ENCODE measurements at places on chromosomes 3 and 15.
A peak's percentile ranks its signal among the peaks of the same experiment; 100 is the strongest.

DNA sequence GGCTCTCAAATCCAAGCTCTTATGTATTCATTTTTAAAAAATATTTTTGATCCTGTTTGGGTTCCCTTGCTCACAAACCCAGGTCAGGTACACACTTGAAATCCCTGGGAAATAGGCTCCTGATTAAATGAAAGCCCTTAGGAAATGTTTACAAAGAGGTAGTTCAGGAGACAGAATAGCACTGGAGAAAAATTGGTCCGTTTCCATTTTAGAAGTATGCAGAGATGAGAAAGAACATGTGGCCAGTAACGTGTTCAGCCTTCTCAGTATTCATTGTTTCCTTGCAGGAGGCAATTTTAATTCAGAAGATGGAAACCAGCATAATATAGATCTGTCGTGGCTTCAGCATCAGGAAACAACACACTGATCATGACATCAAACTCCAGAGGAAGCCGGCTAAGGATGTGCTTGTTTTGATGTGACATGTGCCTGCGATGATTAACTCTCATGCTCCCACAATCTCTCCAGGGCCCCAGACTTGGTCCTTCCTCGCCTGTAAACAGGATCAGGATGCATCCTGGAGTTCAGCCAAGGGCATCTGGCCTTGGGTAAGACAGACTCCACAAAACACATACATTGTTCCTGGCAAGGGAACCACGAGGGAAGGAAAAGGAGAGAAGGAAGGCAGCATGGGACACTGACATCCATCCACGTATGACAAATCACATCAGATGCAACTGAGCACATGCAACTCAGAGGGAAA, 350.5 kb upstream of the THBS1 start:
- no peak for DNase-seq

DNA sequence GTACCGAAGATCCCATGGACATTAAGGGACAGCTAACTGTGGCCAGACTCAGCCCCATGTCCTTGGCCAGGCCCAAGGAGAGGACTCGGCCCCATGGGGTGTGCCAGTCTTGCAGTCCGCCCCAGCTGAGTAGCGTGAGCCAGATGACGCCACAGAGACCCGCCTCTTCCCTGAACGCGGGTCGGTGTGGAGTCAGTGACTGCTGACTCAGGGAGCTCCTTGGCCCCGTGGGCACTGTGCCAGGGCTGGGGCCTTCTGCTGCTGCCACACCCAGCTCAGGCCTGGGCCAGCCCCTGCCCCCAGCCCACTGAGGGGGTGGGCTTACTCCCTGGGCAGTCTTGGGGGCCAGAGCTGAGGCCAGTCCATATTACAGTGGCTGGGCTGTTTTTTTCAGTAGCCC, 52.8 kb downstream of the PLXNA1 start:
- DNase-seq = peak; percentile 76

DNA sequence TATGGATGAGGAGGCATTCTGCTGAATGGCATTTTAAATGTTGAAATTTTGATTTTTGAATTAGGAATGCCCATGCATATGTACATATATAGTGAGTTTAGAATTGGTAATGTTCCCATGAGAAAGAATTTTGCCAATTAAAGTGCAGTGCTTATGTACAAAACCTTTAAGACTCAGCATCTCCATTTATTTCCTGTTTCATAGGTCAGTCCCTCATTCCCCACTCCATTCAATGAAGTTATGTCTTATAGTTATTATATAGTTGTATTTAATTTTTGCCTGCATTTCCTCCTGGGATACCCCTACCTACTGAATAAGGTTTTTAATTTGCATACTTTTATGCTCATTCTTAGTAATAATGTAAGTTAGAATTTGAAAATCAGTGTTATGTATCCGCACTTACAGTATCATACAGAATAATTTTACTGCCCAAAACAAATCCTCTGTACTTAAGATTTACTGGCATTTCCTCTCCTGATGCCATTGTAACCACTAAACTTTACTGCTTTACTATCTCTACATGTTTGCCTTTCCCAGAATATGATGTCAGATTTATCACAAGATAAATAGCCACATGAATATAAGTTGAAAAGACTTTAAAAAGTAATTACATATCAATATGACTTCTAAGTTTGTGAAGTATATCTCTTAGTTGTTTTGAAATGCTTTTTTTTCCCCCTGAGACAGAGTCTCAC, 389.1 kb upstream of the NDN start:
- DNase-seq = no peak

- no peak for DNase-seq
Observed at GRCh38 chr3:45776301-45776595, 20.1 kb downstream of the SLC6A20 start.

- DNase-seq = no peak
Observed at GRCh38 chr3:157427901-157428300, 8.7 kb upstream of the PTX3 start.

GRCh38 chr15:73950831-73951561, 24.7 kb downstream of the LOXL1 start:
- no peak for DNase-seq

- no peak for DNase-seq
Observed at GRCh38 chr3:31704156-31704555, 171.4 kb downstream of the STT3B start.

DNA sequence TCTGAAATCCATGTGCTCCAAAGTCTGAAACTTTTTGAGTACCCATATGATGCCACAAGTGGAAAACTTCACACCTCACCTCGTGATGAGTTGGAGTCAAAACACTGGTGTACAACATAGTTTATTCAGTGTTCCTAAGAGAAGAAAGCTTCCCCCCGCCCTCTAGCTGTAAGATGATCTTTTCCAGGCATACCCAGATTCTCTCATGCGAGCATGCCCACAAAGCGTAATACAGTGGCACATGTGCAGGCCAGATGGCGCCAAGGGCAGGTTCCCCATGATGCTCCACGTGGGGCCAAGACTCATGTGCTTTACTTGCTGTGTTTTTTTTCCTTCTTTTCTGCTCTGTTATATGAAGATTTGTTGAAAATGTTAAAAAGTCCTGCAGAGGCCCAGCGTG, 104.9 kb upstream of the LRRFIP2 start:
- no peak for DNase-seq

DNA sequence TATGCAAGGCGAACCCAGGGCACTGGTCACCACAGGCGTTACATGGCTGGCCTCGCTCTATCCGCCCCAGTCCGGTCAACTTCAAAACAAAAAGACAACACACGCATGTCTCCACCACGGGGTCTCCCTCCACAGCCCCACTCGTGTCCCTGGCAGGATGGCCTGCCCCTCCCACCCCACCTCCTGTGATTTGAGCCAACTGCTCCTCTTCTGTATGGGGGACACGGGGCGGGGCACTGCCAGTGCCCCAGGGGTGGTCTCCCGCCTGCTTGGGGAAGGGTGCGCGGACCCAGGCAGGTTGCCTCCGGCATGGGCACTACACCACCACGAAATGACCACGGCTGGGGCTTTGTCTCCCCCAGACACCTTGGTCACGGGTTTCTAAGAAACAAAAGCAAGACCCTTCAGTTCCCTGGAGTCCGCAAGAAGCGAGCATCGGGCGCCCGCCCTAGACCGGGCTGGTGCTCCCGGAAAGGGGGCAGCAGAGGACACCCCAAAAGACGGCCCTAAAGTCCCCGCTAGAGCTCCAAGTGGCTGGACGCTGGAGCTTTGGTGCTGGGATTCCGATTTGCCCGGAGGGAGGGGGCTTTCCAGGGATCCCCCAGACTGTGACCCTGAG, 219.3 kb upstream of the PRICKLE2 start:
- DNase-seq = no peak

DNA sequence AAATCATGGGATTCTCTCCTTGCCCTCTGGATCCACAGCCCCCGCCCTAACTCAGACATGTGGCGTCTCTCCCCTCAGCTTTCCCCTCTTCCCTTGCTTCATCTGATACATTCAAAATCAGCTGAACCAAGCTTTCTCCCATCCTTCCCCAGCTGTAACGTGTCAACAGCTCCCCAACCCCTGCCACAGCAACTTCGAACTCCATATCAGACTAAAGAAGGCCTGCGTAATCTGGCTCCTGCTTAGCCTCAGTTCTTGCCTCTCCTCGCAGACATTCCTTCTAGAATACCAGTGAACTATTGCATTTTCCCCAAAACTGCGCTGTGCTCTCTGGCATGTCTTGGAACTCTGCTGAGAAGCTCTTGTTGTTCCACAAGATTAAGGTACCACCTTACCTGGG, 18.3 kb downstream of the B4GALT4 start:
- DNase-seq = no peak
